Bronchial epithelial cell (primary cell): ENCODE measurements at places on chromosomes 3 and 15.

DNA sequence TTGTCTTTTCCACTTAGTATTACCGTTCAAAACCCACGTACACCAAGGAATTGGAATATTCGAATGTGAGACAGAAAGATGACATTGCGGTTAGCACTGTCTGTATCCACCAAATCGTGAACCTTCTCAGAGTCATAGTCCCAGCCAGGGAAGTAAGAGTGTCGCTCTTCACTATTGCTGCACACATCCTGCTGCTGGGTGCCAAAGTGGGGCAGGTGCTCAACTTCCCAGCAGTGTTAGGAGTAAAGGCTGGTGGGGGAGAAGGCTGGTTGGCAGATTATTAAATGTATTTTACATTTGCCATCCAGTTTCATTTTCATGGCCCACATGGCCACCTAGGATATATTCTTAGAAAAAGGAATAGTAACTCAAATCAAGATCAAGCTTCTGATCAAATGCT lies 65.1 kb downstream of the PTPRG start:
- no peak for DNase-seq

- DNase-seq: peak; percentile 64
Measured at GRCh38 chr15:91855684-91856489, 2.4 kb downstream of the SLCO3A1 start.

DNA sequence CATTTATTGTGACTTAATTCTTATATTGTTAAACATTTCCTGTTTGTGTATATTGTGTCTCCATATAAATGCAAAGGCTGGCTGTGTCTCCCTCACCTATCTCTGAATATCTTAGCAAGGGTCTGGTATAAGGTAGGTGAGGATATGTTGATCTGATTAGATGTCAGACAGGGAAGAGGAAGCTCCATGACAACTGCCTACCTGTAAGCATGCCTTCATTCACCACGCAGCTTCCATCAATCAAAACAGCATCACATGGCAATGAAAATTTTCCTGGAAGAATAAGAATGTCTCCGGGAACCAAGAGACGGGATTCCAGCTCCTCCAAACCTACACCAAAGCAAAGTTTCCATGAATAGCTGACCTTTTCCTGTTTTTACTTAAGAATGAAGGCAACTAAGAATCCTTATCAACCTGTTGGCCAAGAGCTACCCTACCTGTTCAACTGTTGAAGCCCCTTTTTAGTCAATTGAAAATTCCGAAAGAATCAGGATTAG lies 34.8 kb downstream of the ATP13A5 start:
- no peak for DNase-seq

DNA sequence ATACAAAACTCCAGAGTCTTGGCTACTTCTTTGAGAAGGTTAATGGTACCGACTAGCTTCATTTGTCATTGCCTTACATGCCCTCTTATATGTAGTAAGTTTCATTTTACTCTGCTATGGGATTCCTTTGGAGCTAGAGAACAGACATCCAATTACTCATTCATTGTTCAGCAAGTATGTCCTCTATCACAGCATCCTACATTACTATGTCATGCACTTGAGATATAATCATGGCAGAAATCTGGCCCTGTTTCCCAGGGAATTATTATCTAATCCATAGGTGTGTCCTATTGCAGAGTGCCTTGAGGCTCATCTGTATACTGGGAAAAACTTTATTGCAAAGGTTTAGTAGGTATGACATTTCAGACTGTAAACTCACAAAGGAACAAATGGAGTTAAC lies 333.1 kb upstream of the NECTIN3 start:
- DNase-seq: peak; percentile 13

DNA sequence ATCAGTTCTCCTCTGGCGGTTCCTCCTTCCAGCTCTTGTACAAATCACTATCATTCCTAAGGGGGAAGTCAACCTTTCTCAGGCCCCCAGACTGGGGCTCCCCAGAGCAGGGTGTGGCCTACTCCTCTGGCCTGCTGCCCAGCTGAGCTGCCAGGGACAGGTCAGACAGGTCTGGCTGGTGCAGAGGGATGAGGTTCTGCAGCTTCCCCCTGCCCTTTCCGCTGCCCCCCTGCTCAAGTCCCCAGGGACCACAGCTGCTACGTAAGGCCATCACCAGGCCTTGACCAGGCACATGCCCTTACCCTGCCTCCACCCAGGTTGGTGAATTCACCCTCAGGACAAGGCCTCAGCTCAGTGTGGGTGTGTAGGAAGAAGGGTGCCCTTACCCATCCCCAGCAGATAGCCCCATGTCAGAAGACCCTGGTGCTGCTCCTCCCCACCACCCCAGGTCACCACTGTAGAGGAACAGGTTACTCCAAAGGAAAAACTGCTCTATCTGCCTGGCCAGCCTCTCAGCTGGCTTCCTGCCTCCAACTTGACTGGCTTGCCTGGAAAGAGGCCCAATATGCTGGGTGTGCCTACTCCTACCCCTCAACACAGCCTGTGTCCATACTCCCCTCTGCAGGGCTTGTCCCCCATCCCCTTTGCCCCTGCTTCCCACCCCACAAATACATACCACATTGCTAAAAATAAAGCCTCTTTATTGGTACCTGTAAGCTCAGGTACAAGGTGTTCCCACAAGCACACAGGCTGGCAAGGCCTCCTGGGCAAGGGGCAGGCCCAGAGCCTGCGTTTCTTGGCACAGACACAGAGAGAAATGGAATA lies 12.0 kb downstream of the CSRNP1 start:
- DNase-seq: peak; percentile 85

- DNase-seq: no peak
Measured at GRCh38 chr15:67370206-67370954, 115.8 kb downstream of the IQCH start.

GRCh38 chr15:86776145-86776544 lies 696.5 kb downstream of the AGBL1 start:
- DNase-seq: no peak

DNA sequence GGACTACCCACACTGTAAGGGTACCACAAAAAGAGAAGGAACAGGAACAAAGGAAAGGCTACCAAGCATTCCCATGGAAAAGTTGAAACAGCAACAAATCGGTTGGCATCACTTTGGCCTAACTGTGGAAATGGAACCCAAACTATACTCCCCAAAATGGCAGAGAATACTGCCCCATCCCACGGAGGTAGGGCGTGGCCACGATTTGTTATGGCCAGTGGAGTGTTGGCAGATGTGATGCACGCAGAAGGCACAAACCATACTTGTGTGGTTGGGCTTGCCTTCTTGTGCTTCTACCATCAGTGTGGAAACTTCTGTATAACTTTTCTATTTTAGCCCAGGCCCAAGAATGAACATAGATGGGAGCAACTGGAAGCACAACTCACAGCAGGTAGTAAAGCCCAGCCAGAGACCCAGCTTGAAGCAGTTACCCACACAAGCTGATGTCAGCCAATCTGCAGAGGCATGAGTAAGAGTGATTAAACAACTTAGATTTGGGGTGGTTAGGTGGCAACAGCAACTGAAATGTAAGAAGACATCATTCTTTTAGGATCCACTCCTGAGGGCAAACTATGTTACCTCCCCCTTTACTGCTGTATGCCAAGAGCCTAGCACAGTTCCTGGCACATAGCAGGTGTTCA lies 64.1 kb downstream of the BTD start:
- peak; percentile 40 for DNase-seq

DNA sequence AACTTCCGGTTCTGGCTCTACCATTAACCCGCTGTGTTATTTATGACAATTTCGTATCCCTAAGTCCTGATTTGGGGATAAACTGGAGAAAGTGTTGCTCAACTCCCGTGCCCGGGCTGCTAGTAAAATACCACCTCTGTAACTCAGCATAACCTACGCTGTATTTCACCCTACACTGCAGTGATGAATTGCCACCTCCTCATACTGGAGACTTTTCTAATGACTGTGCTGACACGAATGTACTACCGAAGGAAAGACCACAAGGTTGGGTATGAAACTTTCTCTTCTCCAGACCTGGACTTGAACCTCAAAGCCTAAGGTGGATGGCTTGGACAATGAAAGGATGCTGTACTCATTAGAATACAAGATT lies 16.5 kb downstream of the SLC51A start:
- DNase-seq: no peak

- peak; percentile 90 for DNase-seq
Measured at GRCh38 chr15:44215594-44215993, 20.5 kb upstream of the FRMD5 start.

DNA sequence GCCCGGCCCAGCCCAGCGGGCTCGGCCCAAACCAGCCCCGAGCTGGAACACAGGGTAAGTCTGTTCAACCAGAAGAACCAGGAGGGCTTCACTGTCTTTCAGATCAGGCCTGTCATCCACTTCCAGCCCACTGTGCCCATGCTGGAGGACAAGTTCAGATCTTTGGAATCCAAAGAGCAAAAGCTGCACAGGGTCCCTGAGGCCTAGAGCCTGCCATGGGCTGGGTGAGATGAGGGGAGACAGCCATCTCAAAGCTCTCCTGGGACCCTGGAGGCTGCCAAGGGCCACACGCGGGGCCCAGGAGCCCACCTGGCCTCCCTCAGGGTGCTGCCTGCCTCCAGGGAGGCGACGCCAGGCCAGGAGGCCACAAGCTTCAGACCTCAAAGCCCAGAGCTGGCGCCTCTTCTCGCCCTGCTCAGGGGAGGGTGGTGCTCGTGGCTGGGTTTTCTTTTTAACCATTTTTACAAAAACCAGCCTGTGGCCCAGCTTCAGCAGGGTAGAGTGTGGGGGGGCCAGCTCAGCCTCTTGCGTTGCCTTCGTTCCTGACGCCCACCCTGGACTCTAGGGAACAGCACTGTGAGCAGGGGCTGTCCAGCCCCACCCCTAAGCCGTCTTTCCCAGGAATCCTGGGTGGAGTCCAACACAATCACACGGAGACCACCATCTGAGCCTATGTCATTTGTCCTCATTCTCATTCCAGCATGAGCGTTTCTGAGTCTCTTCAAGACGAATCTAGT lies 107.0 kb downstream of the ETFA start:
- DNase-seq: no peak

- no peak for DNase-seq
Measured at GRCh38 chr15:95429345-95429744, 901.2 kb upstream of the NR2F2 start.

DNA sequence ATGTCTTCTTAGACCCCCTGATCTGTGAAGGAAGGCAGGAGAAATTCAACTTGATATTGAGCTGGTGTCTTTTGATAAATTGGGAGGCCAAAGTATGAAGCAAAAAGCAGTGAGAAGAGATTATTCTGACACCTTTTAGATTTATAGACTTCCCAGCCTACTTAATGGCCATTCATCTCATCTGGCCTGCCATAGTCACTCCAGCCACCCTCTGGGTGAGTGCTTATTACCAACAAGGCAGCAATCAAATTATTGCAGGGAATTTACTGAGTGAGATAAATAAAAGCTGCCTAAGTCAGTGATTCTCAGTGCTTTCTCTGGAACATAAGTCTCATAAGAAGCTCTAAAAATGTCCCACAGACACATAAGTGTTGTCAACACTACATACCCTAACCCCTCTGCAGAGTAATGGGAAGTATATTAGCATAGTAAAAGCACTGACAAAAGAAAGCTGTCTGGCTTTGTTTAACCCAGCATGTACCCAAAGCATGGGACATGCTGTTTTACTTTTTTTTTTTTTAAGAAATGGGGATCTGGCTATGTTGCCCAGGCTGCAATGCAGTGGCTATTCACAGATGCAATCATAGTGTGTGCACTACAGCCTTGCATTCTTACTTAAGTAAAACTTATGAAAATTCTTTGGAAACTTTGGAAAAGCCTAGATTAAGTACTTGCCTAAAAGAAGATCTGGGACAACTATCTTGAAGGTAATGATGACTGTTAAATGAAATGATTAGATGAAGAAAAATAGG lies 725.3 kb downstream of the TUSC7 start:
- DNase-seq: no peak

- no peak for DNase-seq
Measured at GRCh38 chr15:63526401-63526800, 22.0 kb downstream of the USP3 start.

- DNase-seq: peak; percentile 63
Measured at GRCh38 chr15:32838820-32839219, 121.0 kb downstream of the GREM1 start.

GRCh38 chr3:132196113-132196512 lies 121.1 kb upstream of the ACP3 start:
- peak; percentile 63 for DNase-seq

DNA sequence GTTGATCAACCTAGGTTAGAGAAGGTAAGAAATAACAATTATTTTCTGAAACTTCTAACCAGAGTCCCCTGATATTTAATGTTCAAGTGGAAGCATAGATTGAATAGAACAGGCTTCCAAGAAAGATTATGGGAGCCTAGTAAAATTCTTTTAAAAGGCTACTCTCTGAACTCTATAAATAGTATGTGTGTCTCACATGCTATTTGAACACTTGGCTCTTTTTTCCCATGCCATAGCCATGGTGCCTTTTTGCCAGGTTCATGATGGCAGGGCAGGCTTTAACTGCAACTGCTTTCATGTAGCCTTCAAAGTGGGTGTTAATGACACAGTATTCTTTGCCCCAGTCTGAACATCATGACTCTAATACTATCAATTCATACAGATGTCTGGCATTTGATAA lies 22.9 kb upstream of the STRIT1 start:
- DNase-seq: no peak

- no peak for DNase-seq
Measured at GRCh38 chr3:188581792-188582191, 427.8 kb downstream of the LPP start.

DNA sequence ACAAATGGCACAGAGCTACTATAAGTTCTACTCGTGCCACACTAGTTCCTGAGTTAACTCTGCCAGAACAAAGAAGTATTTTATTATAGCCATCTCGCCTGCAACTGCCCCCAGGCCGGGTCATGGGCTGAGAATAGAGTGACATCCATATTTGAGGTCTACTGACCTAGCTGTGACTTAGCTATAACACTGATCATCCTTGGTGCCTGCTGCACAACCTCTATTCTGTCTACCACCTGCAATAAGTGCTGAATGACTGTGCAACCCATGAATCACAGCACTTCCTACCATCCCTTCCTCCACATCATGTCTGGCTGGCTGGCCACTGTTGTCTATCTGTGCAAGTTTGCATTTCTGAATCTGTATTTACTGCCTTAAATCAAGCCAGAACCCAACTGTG lies 506.5 kb upstream of the TBL1XR1 start:
- peak; percentile 62 for DNase-seq

DNA sequence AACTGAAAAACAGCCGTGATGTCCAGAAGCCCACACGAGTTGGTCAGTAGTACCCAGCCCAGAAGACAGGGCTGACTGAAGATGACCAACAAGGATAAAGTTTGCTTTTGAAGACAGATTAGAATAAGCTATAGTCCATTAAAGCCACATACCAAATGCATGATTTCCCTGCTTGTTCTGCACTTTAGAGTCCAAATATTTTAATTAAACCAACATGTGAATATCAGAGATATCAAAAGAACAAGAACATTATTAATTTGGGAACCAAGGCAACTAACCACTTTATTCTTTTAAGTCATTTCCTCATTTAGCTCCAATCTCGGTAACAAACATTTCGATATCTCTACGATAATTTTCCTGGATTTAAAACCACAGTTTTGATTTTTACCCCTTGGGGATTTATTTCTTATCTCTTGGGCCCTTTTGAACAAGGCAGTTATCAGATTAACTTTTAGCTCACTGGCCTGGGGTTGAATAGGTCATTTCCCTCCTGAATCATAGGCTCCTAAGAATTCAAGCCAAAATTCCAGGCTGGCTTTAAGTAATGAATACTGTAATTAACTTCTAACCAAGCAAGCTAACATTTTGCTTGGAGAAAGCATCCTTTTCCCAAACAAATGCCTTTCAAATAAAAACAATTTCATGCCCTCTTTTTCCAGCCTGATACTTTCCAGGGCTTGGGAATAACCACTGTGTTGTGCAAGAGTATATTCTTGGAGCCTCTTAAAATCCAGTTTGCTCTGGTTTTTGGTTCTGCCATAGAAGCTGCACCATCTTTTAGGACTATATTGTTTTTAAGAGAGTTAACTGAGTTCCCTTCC lies 102.9 kb upstream of the NR2E3 start:
- DNase-seq: no peak
